ENCODE measurements at places on chromosomes 7 and 10.

DNA sequence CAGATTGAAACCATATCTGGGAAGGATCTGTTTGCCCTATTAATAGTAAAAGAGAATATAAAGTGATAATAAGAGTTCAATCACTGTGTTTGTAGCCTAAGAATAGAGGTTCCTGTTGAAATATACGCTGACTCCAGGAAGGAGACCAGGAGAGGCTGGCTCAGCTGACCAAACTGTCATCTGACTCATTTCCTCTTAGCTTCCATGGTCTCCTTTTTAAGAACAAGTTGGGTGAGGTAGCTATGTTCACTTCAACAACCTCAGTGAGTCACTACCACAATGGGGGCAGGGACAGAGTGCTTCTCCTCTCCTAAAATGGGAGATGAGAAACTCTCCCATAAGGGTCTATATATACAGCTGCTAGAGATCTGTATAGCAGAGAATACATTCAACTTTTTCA lies 543.3 kb downstream of the CALN1 start:
- DNase-seq = peak; percentile 17

- DNase-seq = peak; percentile 42
These were observed 118.5 kb downstream of the NKX6-2 start for GRCh38 chr10:132667342-132668047.

DNA sequence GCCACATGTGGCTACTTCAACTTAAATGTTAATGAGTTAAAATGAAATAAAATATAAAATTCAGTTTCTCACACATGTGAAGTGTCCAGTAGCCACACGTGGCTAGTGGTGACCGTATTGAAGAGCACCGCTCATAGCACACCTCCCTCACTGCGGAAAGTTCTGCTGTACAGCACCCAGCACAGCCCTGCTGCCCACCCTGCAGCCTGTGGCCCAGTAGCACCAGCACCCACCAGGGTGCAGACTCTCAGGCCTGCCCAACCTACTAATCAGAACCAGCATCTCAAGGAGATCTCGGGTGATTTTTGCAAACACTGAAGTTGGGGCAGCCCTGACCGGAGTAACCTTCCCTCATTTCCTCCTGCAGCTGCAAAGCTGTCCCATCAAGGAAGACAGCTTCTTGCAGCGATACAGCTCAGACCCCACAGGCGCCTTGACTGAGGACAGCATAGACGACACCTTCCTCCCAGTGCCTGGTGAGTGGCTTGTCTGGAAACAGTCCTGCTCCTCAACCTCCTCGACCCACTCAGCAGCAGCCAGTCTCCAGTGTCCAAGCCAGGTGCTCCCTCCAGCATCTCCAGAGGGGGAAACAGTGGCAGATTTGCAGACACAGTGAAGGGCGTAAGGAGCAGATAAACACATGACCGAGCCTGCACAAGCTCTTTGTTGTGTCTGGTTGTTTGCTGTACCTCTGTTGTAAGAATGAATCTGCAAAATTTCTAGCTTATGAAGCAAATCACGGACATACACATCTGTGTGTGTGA lies 162.8 kb upstream of the LANCL2 start:
- no peak for DNase-seq

DNA sequence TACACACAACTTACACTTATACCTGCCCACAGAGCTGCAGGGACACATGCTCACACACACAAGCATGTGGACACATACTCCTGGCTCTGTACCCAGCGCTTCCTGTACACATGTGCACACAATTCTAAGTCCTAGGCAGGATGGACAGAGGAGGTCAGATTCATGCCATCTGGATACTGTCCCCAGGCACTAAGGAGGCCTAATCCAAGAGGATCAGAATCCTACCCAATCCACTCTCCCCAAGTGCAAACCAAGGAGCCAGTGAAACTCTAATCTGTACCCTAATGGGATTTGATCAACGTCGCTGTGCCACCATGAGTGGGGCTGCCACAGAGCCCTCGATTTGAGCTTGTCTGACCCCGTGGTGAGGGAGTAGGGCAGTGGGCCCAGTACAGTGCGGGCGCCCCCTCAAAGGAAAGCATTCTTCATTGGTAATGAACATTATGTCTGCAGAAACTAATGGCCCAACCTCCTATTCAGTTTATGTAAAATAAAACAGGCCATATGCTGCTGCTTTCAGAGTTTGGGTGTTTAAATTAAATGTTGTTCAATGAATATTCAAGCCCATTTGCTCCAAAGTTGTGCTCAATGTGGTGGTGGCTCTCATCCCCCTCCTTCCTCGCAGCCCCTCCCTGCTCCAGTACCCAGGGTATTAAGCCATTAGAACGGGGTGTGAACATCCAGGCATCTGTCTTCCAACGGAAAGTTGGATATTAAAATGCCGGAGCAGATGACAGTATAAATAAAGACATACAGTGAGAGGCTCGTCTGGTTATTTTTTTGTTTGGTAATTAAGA lies 26.4 kb downstream of the RPS24 start:
- no peak for DNase-seq

GRCh38 chr7:24769851-24770250 lies 12.6 kb upstream of the GSDME start:
- no peak for DNase-seq

DNA sequence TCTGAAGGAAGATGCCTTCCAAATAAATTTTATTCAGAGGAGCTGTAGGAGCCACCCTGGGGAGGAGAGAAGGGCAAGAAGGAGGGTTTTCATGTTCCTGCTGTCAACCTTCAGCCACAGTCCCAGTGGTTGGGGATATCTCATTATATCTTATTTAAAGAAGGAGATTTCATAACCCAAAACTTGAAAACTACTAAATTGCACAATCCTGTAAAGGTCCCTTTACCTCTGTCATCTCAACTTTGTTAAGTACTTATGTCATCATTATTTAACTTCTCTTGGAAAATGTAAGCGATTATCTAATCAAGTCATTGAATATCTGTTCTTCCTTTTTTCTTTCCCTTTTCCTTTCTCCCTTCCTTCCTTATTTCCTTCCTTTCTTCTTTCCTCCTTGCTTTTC lies 794.5 kb upstream of the IGFBP3 start:
- DNase-seq = no peak

Measured in HFFc6 (cell line).